ENCODE measurements at places on chromosomes 16 and 17. TPM values are rescaled to one million over a fixed set of nuclear protein-coding genes. Genes with fewer than 3 reads are reported as not detected.

DNA sequence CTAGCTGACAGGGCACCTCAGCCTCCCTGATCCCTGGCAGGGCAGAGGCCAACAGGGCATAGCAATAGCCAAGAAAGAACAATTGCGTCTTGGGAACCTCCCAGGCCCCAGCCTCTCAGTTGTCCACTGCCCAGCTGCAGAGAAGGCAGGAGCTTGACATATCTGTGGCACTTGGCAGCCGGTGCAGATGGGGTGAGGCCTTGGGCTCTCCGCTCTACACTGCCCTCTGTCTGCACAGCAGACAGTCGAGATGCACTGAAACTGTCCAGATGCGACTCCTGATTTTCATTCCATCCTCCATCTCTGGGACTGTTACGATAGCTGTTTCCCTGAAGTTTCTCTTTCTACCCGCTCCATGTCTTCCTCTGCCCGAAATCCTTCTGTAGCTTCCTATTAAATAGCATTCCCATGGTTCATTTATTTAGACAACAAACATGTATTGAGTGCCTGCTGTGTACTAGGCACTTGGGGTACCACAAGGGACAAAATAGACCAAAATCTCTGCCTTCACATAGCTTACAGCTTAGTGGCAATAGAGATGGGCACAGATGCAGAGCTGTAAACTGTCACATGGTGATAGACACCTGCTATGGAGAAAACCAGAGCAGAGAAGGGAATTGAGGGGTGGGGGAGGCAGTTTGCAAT, 3.3 kb downstream of the POLR3E start:
- DNase-seq, result peak; percentile 69

DNA sequence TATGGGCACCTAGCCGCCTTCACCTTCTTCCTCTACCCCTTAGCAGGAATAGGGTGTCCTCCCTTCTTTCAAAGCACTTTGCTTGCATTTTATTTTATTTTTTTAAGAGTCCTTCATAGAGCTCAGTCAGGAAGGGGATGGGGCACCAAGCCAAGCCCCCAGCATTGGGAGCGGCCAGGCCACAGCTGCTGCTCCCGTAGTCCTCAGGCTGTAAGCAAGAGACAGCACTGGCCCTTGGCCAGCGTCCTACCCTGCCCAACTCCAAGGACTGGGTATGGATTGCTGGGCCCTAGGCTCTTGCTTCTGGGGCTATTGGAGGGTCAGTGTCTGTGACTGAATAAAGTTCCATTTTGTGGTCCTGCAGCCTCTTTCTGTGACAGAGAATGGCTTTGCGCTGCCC, 4.6 kb downstream of the TMUB2 start:
- DNase-seq, result no peak

DNA sequence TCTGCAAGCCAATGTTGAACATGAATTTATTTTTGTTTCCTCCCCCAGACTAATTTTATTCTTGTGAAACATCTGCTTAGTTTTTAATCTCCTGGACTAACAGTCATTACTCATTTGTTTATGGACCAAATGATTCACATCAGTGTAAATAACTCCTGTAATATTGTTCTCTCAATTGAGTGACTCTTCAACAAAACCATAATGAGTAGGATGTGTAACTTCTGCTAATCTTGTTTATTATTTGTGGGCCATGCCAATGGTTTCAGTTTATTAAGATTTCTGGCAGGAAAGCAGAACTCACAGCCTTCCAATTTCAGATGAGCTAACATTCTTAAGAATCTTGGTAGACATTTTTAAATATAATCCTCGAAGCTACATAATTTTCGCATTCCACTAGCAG, 1216.3 kb upstream of the GOT2 start:
- no peak for DNase-seq

RHBDL3 gene
- 15.0 TPM for total RNA-seq

FSCN2 gene
- 0.39 TPM for total RNA-seq

ARL6IP1 gene
- total RNA-seq, result 39.8 TPM

Data from left cardiac atrium (tissue), 4 donors.